Hepatic stellate cell (primary cell): ENCODE measurements at places on chromosomes 4 and X.
A peak's percentile ranks its signal among the peaks of the same experiment; 100 is the strongest.

DNA sequence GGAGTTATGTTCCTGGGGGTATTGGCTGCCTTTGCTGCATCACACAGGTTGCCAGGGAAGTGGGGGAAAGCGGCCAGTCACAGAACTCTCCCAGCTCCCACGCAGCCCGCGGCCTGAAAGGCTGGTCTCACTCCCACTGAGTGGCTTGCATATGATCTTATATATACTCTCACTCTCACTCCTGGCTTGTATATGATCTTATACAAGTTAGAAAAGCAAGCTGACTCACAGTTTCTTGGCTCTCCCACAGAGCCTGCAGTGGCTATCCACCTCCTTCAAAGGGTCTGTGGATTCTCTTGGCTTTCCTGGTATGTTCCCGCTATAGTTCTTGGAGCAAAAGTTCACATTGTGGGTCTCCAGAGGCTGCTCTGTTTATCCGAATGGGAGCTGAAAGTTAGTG is 833.5 kb upstream of the GALNTL6 start:
- DNase-seq = no peak

DNA sequence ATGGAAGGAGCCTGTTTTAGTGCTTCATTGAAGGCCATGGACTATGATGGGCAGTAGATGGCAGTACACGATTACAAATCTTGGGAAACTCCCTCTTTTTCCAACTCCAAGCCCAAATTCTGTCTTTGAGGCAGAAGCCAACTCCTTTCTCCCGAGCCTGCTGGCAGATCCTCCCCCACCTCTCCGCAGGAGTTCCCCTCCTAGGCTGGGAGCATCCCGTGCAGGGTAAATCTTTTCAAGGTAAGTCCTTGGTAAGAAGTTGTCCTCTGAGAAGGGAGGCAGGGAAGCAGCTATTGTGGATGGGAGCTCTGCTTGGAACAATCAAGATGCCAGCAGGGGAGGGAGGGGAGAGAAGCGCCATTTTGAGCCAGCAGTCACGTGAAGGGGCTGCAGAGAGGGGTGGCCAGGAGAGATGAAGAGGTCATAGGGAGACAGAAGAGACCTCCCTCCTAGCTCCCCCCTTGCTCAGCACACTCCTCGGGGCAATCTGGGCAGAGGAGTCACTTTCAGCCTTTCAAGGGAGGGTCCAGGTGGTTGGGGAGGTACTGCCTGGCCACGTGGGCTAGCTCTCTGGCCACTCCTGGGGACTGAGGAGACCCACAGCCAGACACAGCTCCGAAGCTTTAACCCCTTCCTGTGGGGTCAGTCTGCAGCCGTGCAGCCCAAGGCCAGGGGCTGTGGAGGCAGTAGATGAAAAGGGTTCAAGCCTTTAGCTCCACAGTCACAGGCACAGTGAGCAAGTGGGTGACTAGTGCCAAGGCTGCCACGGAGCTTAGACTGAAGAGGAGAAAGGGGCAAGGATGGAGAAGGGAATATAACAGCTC is 9.6 kb downstream of the CC2D2A start:
- peak; percentile 58 for DNase-seq

- DNase-seq = no peak
Observed at GRCh38 chr4:128525992-128526630, 238.5 kb upstream of the PGRMC2 start.

GRCh38 chr4:54946741-54947140 is 178.7 kb downstream of the KDR start:
- no peak for DNase-seq

DNA sequence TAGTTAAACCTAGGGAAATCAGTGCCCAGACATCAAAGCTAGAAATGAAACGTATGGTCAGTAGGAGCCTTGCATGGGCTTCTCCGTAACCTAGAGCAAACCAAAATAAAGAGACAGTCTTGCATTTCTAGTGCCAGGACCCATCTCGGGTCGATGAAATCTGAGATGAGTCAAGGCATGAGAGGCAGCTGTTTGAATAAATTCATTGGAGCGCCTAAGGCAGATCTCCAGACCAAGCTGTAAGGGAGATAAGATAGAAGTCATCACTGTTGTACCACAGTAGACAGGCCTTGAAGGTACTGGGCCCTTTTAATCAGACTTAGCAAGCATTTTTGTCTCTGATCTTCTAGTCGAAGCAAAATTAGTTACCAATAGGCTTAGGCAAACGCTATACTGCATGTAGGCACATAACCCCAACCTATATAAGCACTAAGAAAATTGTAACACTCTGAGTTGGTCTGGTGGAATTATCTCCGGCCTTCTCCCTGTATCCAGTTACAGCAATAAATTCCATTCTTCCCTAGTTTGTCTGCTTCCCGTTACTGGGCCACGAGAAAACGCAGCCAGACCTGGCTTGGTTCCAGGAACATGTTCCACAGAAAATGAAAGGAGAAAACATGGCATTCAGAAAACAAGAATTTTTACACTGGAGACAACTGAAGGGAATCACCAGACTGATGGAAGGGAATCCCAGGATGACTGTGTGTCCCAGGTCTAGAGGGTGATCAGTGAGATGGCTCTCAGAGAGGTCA is 21.1 kb upstream of the PAPSS1 start:
- no peak for DNase-seq

- DNase-seq = peak; percentile 24
Observed at GRCh38 chrX:74925225-74926088, at the start of gene NEXMIF. NEXMIF (minus strand) TSS chrX:74925452.

- DNase-seq = no peak
Observed at GRCh38 chr4:148289740-148290139, 152.5 kb downstream of the NR3C2 start.

DNA sequence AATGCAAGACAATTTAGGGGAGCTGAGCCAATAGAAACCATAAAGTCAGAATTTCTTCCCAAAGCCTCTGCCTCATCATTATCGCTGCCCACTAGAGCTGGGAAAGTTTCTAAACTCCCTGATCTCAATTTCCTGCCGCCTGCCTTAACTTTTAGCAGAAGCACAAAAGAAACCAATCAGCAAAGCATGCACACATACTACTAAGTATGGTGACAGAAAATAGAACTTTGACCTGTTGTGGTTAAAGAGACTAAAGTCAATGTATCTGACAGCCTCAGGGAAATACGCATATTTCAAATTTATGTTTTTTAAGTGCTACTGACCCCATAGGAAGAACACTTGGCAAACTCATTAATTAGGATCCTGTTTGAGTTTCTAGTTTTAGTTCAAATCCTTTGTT is 10.1 kb downstream of the STK26 start:
- DNase-seq = no peak

- DNase-seq = no peak
Observed at GRCh38 chrX:130418740-130419139, 17.0 kb downstream of the RBMX2 start.

DNA sequence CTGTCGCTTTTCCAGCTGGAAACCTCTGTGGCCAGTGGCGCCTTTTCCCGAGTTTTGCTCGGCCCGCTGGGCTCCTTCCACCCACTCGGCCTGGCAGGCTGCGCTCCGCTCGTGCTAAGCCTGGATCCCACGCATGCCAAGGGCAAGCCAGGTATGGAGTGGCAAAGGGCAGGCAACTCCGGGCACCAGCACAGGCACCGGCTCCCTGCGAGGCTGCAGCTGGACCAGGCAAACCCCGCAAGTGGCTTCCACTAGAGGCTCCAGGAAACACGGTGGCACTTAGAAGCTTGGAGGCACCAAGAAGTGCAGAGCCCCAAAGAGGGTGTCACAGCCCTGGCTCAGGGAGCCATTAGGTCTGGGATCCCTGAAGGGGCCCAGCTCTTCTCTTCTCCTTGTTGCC is 59.5 kb downstream of the PPA2 start:
- no peak for DNase-seq

DNA sequence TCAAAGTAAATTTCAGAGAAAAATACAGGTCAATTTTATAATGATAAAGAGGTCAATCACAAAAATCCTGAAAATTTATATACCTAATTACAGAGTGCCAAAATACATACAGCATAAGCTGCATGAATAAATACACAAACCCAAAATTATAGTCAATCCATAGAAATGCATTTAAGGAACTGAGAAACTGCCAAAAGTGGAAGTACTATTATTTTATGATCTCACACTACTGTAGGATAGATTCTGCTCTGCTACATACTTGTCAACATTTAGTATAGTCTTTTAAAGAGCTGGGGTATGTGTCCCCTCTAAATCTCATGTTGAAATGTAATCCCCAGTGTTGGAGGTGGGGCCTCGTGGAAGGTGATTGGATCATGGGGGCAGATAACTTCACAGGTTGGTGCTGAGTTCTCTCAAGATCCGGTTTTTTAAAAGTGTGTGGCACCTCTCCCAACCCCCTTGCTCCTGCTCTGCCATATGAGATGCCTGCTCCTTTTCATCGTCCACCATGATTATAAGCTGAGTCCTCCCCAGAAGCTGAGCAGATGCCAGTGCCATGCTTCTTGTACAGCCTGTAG is 31.8 kb downstream of the CHIC2 start:
- DNase-seq = no peak

DNA sequence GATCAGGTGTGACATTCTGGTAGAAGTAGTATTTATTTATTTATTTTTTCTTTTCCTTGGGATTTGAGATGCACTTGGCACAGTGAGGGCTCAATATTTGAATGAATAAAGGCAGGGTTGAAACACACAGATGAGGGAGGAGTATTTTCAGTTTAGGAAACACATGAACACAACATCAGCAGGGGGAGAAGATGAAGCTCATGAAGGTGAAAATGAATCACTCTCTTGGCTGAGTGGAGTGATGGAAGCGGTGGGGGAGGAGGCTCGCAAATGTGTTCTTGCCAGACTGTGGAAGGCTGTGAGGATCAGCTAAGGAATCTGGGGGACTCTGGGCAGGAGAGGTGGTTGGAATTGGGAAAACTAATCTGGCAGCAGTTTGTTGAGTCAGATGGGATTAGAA is 55.3 kb downstream of the ARHGAP10 start:
- DNase-seq = no peak

DNA sequence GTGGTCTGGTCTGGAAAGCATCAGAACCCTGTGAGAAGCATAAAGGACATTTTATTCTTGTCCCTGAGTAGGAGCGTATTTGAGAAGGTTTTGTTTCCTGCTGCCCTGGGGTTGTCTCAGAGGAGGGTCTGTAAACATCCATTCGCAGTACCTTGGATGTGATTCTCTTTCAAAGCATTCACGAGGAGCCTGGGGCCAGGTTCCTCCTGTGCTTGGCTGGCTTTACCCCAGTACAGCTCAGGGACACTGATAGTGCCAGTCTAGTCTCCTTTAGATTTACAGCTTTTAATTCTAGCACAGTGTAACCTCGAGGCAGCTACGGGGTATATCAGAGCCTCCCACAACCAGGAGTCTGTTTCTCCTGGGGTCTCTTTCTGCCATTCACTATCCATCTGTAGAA is 2.7 kb downstream of the CLRN2 start:
- no peak for DNase-seq

- DNase-seq = no peak
Observed at GRCh38 chr4:81330018-81330417, 115.0 kb upstream of the PRKG2 start.

- no peak for DNase-seq
Observed at GRCh38 chrX:35696760-35697234, 101.3 kb upstream of the MAGEB16 start.

GRCh38 chr4:132540797-132541196 is 608.3 kb upstream of the PCDH10 start:
- DNase-seq = no peak

DNA sequence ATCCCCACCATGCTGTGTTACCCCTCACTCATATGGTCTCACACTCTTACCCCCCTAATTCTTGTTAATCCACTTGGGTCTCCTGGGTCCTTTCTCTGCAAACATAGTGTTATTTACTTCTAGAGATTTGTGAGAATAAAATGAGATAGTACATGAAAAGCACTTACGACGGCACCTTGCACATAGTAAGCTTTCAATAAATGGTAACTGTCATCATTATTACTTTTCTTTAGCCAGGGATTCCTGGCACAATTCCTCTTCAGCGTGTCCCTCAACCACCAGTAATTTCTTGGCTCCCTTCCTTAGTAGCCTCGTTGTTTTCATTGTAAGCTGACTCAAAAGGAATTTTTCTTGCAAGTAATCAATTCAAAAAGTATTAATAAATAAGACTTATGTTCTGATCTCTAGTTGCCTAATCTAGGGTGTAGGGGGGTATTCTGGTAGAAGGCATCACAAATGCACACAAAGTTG is 30.1 kb upstream of the RBMX start:
- DNase-seq = no peak

DNA sequence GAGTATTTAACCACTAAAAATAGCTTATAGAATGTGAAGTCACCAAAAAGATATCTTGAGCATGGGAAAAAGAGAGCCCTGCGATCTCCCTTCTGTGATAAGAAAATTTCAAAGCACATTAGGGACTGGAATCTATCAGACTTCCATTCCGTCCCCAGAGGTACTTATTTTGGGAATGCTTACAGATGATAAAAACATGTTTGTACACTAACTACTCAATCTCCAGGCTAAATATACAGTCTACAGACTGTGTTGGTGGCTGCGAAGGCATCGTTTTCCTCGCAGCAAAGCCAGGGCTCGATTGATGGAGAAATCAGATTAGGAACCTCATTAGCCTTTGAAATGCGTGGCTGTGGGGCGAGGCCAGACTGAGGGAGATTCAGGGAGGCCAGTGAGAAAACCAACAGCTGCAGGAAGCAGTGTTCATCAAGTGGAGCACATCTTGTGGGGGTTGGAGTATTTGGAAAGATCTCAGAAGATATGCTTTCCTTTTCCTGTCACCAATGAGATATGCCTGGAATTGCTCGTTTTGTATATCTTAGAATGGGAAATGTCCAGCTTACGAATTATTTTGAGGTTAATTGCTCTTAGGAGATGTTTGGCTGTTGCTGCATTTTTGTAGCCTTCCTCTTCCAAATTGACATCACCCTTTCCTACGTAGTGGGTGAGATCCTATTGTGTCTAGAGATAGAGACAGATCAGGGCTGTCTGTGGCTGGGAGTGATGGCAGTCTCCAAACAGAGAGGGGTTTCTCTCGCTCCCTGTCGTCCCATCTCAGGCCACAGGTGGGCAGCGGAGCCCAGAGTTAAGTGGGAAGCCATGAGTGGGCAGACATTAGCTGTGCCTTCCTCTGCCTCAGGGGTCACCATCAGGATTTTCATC is 224.9 kb upstream of the FAT1 start:
- DNase-seq = peak; percentile 61

GRCh38 chr4:112361181-112361791 is 64.1 kb downstream of the ALPK1 start:
- no peak for DNase-seq

DNA sequence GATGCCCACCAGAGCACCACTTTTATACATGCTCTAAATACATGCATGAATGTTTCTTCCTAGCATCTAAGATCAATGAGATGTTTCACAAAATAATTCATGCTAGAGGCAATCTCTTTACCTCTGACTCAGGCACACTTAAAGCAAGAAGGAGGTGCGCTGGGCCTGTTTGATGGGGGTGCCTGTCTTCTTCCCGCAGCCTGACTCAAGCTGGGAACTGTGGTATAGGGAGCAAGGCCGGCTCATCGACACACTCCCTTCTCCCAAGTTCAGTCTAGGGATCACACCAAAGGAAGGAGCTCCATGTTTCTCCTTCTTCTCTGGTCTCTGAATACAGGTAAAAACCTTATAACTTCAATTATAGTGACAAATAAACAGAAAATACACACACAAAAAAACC is 333.8 kb upstream of the MAD2L1 start:
- no peak for DNase-seq

GRCh38 chr4:534101-534575 is 35.1 kb downstream of the PIGG start:
- no peak for DNase-seq

- DNase-seq = no peak
Observed at GRCh38 chrX:39877905-39878304, 219.9 kb downstream of the BCOR start.
